ENCODE measurements at places on chromosomes 7 and 10. TPM values are rescaled to one million over a fixed set of nuclear protein-coding genes. Genes with fewer than 3 reads are reported as not detected.

- no peak for DNase-seq
These were observed 363.6 kb downstream of the ANKRD30A start for GRCh38 chr10:37488792-37489657.

DNA sequence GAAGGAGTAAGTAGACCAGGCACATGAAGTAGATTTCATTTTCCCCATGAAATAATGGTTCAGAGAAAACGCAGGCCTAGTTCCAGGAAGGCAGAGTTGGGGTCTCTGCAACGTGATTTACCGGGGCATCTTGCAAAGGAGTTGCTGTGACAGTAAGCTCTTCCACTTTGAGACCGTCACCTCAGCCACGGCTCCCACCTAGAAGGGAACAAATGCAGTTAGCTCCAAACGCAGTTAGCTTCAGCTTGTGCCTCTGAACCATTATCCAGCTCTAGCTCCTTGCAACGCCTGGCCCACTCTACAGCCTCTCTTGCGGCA, 7.0 kb upstream of the MYO1G start:
- no peak for DNase-seq

- no peak for DNase-seq
These were observed 78.7 kb downstream of the EMX2 start for GRCh38 chr10:117621196-117621595.

GRCh38 chr10:94490789-94491039, 54.9 kb upstream of the HELLS start:
- DNase-seq = no peak

DNA sequence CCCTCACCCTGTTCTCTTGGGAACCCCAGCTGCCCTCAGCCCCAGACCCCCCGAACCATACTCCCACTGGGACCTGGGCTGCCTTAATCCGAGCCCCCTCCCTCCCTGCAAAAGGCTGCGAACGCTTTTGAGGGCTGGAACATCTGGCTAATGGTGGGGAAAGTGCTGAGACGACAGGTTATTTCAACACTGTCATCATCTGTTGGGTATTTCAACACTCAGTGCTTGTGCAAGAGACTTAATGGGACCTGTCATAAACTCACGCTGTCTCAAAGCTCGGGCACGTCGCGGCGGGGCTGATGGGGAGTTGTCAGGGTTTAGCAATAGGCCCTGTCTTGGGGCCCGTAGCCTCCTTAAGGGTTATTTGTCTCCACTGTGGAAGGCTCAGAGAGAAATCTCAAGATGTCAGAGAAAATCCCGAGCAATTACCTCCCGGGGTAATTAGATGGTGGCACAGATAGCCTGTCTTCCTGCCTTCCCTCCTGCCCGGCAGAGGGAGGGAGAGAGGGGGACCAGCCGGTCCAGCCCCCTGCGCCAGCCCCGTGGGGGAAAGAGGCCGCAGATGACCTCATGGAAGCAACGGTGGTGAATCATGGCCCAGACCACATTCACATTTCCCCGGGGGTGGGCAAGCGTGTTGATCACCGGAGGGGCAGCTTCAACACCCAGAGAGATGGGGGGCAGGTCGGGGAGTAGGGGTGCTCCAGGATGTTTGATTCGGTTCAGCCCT, 88.7 kb upstream of the MYL10 start:
- DNase-seq = no peak

DNA sequence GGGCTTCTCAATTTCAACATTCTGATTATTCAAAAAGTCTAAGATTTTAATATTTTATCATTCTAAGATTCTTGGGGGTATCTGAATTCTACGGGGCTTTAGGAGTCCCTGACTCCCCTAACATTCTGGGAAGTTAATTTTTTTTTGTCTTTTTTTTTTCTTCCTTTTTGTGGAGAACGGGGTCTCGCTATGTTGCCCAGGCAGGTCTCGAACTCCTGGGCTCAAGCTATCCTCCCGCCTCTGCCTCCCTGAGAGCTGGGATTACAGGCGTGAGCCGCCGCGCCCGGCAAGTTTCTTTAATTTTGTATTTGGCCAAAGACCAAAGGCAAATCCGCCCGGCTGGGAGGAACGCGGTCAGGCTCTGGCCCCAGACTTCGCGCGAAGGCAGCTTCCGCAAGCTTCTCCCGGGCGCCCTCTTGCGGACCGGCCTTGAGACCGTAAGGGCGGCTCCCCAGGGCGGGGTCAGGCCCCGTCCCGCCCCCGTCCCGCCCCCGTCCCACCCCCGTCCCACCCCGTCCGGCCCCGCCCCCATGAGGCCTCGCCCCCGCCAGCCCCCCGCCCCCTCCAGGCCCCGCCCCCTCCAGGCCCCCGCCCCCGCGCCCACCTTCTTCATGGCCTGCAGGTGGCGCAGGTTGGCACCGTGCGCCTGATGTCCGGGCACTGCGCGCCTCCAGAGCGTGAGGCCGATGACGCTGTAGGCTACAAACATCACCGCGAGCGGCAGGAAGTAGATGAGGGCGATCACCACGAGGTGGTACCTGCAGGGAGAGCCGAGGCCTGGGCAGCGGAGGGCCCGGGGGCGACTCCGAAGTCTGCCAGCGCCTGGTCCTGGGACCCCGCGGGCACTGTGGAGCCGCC, 8.2 kb downstream of the TACR2 start:
- peak; percentile 95 for DNase-seq

MNX1 gene
- total RNA-seq = not detected

OPN1SW gene
- not detected for total RNA-seq
